ENCODE measurements at places on chromosomes 2 and 18.
A peak's percentile ranks its signal among the peaks of the same experiment; 100 is the strongest.

DNA sequence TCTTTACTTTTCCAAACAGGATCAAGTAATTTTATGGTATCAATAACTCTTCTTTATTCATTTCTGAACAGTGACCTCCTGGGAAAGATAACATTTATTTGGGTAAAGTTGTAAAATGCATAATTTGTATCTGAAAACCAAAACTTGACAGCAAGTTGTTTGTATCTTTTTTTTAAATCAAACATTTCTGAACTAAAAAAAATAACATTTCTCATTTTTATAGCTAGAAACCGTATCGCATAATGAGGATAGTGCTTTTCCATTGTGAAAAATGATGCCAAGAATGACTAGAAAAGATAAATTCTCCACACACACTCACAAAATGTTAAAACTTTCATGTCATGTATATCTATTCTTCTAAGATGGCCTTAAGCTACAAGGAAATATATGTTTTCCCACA is 578.2 kb downstream of the RIT2 start:
- no peak for DNase-seq

DNA sequence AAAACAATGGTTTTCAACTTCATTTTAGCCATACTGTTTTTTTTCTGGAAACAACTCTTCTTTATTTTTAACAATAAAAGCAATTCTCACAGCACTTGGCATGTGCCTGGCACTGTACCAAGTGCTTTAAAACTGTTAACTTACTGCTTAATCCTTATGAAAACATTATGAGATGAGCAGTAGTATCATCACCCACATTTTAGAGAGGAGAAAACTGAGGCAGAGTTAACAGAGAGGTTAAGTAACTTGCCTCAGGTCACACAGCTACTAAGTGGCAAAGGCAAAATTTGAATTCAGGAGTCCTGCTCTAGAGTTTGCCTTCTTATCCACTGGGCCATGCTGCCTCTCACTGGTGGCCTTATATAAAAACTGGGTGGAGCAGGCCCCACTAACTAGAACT is 23.2 kb downstream of the CTIF start:
- DNase-seq: peak; percentile 56

DNA sequence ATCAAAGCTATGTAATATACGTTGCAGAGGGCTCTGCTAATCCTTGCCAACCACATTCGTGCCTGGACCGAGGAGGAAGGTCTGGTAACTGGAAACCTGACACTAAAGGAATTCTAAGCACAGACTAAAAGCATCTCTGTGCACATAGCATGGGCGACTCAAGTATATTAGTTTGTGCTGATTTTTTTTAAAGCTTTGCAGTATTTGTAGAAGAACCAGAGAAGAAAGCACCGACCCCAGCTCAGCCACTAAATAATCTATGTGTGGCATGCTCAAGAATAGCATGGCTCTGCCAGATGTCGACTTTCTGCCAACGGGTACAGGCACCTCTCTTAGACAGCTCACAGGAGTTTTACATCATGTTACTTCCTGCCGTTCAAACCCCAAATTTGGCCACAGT is 73.2 kb upstream of the NRP2 start:
- DNase-seq: no peak

DNA sequence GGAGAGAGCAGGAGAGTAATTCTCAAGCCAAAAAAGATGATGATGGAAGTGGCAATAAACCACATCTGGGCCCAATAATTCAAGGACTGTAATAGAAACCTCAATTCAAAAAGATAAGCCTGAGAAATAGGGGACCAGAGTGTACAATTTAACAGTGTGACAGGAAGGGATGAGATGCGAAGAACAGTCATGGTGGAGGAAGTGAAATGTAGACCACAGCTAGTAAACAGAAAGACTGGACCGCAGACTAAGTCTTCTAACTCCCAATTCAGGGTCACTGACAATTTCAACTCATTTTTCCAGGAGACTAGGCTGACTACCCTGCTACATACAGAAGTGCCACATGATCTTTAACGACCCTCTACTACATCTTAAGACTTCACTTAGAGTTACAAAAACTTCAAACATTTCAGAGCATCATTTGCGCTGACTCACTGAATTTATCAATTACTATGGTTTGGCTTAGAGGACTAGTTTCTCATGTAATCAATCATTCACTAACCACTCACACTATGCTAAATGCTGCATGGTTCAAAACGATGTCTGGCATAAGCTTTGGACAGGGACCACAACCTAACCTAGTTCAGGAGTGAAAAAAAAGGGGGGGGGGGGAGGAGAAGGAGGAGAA is 9.0 kb downstream of the CUL3 start:
- no peak for DNase-seq

GRCh38 chr2:223822818-223823217 is 14.6 kb downstream of the AP1S3 start:
- no peak for DNase-seq

GRCh38 chr2:163943403-163944346 is 207.9 kb upstream of the FIGN start:
- no peak for DNase-seq

DNA sequence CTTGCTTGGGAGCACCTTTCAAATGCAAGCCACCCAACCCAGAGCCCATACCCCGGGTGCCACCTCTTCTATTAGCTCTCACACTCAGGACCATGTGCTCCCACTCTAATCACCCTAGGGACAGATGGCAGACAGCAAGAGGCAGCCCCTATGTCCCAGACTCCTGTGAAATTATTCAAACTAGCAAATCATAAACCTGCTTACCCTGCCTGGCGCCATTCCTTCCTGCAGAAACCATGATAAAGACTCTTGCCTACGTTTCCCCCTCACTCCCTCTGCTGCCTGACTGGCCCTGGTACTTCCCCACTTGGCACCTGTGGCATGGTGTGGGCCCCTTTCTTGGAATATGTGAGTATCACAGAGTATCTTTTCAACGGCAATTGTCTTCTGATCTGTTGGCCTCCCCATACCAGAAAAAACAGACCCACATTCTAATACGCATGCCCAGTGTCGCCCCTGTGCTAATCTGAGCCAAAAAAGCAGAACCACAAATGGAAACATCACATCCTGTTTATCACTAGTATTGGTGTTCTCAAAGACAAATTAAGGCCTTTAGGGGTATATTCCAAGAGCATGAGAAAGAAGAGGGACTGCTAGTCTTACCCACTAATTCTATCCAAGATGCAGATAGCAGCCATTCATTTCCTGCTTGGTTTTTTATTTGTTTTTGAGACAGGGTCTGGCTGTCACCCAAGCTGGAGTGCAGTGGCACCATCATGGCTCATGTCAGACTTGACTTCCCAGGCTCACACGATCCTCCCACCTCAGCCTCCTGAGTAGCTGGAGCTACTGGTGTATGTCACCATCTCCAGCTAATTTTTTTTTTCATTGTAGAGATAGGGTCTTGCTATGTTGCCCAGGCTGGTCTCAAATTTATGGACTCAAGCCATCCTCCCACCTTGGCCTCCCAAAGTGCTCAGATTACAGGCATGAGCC is 44.1 kb upstream of the TTC39C start:
- DNase-seq: no peak

DNA sequence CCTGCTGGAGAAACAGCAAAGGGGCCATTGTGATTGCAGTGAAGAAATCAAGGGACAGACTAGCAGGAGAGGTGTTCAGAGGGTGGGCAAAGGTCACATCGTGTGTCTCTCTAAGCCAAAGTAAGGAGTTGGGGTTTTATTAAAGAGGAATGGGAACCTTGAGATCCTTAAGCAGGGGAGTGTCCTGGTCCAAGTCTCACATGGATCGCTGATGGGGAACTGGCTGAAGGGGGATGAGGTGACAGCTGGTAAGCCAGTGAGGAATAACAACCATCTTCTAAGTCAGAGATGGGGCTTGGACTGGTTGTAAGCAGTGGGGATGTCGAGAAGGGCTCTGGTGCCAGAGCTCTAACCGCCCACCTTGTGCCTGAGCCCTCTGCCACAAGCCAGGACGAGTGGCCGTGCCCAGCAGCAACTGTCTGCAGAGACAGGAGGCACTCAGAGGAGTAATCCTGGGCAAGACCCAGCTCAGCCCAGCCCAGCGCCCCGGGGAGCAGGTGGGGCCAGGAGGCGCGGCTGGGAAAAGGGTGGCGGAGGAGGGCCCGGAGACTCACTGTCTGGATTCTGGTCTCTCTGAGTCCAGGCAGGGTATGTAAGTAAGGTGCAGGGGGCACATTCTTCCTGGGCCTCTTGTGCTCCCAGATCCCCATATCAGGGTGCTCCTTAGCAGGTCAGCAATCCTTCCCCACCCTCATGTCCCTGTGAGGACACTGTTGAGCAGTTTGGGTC is 13.7 kb downstream of the WNT10A start:
- DNase-seq: no peak

DNA sequence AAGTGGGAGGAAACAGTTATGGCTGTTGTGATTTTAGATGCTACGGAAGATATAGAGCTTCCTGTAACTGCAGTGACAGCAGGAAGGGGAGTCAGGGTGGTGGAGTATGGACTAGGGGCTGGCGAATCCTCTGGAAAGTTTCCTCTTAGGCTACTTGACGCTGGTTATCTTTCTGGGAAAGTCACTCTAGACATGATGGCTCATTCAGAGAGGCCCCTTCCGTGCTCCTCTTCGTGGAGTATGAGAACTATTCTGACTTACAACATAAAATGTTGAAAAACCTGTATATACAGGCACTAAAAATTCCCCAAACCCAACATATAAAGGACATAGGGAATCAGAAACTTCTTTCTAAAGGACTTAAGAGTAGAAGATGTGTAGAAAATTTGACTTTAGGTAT is 78.8 kb downstream of the C18orf54 start:
- no peak for DNase-seq

DNA sequence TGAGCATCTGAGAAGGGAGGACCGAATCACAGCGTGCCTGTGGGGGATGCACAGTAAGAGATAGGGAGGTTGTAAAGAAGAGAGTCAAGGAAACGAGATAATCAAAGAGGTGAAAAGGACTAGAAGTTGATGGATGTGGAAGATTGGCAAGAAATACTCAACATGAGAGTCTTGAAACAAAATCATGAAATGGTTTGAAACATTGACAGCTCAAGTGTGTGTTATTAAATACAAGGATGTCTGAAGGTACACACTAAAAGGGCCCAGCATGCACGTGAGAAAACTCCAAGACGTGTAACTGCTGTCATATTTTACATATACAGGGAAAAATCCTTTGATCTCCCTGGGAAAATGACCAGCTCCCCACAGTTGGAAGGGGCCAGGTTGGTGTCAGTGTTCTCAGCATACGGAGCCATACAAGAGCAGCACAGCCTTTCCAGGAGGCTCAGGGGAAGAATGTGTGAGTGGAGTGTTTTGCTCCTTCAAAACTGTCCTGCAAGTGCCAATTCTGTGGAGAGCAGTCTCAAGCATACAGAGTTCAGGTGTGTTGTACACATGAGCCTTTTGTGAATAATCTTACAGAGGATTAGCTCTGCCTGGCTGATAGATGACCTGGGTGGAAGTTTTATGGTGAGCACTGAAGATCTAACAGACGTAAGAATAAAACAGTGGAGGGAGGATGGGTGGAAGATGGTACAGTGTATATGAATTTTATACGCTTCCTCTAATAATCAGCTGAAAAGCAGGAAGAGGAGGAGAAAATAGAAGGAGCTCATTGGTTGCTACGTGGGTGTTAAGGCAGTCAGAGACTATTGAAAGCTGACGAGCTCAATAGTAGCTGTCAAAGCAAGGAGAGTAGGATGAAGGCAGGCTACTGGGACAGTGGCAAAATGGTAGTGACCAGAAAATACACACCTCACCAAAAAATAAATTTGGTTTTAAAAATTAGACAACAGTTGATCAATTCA is 126.8 kb downstream of the ATP9B start:
- DNase-seq: no peak

- no peak for DNase-seq
Measured at GRCh38 chr18:51211552-51211951, 14.1 kb upstream of the MEX3C start.

DNA sequence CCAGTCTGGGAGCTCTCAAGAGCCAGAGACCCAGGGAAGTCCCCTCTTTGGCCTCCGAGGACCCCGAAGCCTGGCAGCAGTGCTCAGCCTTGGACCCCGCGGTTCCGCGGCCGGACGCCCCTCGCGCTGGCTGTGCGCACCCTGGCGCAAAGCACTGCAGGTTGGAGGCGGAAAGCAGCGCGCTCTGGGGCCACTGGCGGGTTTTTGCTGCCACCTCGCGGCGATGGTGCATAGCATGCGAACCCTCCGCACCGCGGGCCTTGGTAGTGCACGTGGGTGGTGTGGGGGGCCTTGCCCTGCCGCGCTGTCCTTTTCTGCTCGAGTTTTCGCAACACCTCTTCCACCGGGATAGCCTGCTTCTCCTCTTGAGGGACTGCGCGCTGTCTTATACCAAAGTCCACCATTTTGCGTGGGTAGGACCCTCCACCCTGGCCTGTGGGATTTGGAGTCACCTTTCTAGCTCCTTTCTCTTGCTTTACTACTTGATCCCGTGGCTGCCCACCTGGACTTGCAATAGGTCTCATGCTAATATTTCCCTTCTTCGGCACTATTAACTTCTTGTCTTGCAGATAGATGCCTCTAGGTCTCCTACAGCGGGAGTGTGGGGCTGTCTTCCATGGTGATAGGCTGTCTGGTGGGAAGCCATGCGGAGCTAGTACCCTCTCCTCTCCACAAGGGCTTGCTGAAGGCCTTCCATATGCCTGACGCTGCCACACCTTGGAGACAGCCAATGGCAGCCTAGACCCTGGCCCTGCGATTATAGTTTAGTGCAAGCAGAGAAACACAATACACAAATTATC is 14.3 kb downstream of the SIX3 start:
- DNase-seq: peak; percentile 85

DNA sequence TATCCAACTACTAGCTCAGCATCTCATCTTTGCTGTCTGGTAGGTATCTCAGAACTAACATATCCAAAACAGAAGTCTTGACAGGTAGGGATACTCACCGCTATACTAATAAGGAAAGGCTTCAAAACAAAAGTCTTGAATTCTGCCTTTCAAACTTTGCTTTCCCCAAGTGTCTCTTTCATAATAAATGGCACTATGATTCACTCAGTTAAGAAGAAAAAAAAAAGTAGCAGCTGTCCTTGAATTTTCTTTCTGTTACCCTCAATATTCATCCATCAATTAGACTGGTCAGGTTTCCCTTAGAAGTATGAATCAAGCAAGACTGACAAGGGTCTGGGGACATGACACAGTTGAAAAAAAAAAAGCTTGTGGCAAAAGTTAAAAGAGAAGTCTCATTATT is 175.1 kb downstream of the GULP1 start:
- no peak for DNase-seq

DNA sequence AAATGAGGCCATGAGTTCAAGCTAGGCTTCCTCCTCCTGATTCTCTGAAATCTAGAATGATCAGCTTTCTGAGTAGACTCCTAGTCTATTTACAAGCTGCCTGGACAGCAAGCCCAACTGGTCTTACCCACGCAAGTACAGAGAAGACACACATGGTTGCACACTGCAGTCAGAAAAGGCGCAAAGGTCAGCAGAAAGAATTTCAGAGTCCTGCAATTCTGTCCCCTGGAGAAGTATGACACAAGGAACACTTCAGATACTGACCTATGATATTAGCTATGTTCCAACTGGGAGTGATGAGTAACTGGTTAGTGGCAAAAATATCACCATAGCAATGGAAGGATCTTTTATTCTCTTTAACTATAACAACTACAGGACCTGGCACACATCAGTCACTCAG is 336.1 kb upstream of the PKDCC start:
- no peak for DNase-seq

All from posterior cingulate gyrus (tissue), 11 donors.